ENCODE measurements at places on chromosomes 2 and 18.

- DNase-seq, result no peak
Observed at GRCh38 chr2:224846686-224847085, 130.5 kb upstream of the CCDC195 start.

- DNase-seq, result no peak
Observed at GRCh38 chr2:235320326-235320725, 173.5 kb upstream of the AGAP1 start.

- DNase-seq, result no peak
Observed at GRCh38 chr2:22361571-22361970, 1023.4 kb upstream of the KLHL29 start.

GRCh38 chr18:50281972-50282520 lies 723 bp upstream of the MBD1 start:
- no peak for DNase-seq

DNA sequence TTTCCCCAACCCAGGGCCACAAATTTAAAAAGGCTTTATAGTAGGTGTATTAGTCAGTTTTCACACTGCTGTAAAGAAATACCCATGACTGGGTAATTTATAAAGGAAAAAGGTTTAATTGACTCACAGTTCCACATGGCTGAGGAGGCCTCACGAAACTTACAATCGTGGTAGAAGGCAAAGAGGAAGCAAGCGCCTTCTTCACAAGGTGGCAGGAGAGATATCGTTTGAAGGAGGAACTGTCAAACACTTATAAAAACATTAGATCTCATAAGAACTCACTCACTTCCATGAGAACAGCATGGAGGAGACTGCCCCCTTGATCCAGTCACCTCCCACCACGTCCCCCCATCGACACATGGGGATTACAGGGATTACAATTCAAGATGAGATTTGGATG lies 70.4 kb downstream of the FECH start:
- peak; percentile 53 for DNase-seq

DNA sequence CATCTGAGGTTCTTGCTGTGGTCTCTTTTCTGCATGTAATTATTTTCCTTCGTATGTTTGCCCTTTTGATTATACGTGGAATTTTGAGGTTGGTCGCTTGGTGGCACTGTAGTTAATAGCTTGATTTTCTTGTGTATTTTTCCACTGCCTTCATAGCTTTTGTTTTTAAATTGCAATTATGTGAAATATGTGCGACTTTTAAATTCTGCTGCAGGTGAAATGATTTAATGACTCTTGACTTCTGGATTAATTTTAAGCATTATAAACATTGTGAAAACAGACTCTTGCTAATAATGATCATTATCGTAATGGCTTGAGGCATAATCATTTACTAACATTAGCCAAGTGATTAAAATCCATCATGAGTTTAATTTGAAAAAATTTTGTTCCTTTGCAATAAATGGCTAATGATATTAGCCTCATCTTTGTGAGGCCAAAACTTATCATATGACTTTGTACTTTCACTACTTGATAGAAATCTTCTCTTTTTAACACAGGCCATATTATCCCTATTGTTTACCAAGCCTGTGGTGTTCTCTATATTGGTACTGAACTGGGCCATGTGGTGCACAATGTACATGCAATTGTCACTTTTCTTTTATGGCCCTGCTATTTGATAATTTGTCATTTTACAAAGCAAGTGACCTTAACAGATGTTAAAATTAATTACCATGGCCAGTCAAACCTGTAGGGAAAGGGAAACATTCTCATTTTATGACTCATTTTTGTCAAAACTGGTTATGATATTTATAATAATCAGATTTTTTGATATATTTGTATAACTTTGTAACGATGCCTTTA lies 62.8 kb upstream of the NEUROD1 start:
- DNase-seq, result peak; percentile 84

DNA sequence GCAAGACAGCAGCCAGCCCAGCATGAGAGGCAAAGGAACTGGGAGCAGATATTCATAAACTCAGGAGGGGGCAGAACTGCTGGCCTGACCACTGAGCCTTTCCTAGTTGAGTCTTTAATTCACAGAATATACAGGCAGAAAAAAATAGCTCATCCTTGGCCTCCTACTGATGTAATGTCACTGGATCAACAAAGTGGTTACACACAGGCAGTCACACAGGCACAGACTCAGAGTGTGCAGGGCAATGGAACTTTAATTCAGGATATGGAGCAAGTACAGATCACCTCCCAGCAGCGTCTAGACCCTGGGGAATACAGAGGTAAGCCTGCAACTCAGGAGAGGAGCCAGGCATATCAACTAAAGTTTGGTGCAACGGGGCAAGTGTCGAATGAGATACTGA lies 75.4 kb downstream of the TNP1 start:
- DNase-seq, result no peak

DNA sequence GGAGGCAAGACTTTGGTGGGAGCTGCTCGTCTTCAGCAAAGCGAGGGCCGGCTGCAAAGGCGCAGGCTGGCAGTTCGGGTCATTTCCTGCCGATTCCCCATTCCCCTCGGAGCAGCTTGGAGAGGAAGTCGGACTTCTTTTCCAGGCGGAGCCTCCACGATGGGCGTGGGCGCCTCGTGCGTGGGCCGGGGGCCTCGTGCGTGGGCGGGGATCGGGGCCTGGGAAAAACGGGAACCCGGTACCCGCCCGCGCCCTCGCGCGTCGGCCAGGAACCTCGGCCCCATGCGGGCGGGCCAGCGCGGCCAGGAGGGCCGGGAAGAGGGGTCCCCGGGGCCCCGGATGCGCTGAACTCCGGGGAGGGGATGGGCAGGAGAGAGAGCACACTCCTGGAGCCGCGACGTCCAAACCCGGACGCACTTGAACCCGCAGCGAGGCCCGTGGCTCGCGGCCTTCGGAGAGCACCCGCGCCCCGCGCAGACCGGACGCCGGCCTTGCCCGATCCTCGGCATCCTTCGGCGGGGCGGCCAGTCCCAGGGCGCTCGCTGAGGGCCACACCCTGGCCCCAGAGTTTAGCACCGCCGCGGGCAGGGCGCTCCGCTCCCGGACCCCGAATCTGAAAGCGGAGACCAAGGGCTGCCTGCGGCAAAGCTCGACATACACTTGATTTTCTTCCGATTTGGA lies 368.4 kb downstream of the MTX2 start:
- no peak for DNase-seq

- DNase-seq, result no peak
Observed at GRCh38 chr2:237131749-237132533, 46.3 kb downstream of the COPS8 start.

DNA sequence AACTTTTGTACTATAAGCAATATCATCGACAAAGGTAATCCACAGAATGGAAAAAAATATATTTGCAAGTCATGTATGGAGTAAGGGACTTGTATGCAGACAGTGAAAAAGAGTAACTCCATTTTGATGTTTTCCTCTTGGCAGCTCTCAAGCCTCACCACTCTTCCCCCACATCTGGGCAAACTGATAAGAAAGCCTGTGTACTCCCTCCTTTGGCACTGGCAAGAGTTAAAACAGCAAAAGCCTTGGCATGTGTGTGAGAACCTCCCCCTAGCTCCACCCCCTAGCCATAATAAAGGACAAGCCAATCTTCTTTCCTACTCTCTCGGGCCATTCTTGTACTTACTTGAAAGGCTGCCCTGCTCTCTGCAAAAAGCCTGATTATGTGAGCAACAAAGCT lies 335.2 kb downstream of the LRATD1 start:
- DNase-seq, result peak; percentile 98

- no peak for DNase-seq
Observed at GRCh38 chr2:163157891-163158496, 319.4 kb upstream of the KCNH7 start.

GRCh38 chr2:212135739-212136138 lies 402.9 kb downstream of the ERBB4 start:
- DNase-seq, result no peak

DNA sequence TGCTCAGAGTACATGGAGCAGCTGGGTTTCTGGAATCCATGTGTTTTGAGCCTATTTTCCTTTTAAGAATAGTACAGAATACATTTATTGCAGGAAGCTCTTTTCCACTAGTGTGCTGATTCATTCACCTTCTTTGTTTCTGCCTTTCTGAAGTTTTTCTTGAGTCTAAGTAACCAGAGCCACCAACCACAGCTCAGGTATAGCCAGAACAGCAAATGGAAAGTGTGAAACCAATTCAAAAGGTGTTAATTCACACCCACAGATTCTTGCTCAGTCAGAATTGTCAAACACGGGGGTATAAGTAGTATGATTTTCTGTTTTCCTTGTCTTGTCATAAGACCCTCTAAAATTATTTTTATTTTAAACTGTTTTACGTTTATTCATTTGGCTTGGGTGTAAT lies 75.9 kb upstream of the DYNAP start:
- no peak for DNase-seq

DNA sequence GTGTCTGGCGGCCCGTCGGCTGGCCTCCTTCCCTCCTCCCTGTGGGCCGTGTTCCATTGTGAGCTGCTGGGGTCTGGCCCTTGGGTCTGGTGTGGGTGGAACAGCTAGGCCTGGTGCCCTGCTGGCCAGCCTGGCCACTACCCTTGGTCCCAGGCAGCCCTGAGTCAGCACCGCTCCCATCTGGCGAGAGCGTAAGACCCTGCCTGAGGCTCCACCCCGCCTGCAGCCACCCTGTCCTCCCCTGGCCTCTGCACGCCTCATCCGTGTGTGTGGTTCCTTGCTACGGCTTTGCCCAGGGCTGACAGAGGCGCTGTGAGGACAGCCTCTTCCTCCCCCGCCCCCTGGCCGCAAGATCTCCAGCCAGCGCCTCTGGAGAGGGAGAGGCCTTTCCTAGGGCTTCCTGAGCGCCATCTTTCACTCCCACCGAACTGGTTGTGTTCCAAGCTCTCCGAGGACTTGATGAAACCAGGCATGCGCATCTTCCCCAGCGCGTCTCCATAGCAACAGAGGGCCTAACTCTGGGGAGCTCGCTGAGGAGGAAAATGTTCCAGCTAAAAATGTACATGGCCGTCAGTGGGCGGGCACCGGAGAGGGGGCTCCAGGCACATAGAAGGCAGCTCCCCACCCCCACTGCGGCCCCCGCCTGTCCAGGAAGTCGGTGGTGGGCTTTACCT lies 83.0 kb downstream of the STPG4 start:
- no peak for DNase-seq

GRCh38 chr2:35503311-35503710 lies 852.3 kb upstream of the CRIM1 start:
- no peak for DNase-seq

GRCh38 chr2:157036726-157037125 lies 220.8 kb upstream of the GALNT5 start:
- DNase-seq, result no peak

GRCh38 chr2:113028112-113028511 lies 22.9 kb downstream of the IL36A start:
- DNase-seq, result no peak

DNA sequence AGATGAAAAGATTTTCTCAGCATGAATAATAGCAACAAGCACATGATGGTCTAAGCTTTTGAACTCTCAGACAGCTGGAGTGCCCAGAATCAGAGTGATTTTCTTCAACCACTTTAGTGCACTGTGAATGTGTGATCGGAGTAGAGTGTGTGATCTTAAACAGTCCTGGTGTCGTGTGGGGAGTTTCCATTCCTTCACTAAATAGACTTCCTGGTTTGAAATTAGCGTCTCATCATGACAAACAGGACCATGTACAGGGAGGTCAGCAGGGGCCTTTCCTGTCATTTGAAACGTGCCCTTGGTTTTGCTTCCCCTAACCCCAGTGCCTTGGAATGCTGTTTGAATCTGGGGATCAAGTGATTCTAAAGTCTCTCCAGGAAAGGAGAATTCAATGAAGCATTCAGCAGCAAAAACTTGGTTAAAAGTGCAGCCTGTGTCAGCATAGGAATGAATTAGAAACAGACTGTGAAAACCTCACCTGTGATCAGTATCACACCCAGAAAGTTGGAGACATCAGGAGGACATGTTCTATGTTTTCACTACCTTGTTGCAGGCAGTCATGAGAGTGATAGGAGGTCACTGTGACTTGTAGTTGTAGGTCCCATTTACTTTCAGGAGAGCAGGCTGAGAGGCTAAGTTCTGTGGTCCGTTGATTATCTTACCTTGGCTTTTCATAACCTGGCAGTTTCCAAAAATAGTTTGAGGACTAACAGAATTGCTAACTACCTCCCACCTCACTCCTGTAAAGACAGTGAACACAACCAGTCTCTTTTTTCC lies 400.3 kb downstream of the MTX2 start:
- DNase-seq, result no peak

GRCh38 chr2:9327873-9328352 lies 95.4 kb downstream of the ITGB1BP1 start:
- peak; percentile 54 for DNase-seq

- peak; percentile 17 for DNase-seq
Observed at GRCh38 chr18:75066936-75067335, 142.0 kb downstream of the PTGR3 start.

DNA sequence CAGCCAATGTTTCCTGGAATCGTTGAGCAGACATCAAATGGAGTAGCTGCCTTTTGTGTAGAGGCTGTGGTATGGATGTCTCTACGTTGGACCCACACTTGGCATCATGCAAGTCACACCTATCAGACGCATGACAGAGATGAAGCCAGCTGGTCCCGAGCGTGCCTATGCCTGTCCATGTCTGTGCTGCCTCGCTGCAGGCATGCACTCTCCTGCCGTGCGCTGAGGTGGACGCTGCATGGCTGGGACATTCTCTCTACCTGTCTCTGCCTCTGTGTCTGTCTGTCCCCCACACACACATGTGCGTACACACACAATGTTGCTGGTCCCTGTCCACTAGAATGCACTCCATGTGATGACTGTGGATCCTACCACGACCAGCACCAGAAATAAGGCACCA lies 514.2 kb upstream of the MYT1L start:
- DNase-seq, result no peak

- DNase-seq, result no peak
Observed at GRCh38 chr2:98078701-98079100, 8.3 kb upstream of the VWA3B start.
